ENCODE measurements at places on chromosomes 6 and 20.

- no peak for DNase-seq
Measured at GRCh38 chr20:22579711-22580697, 4.4 kb downstream of the FOXA2 start.

GRCh38 chr20:7765221-7765620 lies 175.0 kb downstream of the HAO1 start:
- DNase-seq, result no peak

DNA sequence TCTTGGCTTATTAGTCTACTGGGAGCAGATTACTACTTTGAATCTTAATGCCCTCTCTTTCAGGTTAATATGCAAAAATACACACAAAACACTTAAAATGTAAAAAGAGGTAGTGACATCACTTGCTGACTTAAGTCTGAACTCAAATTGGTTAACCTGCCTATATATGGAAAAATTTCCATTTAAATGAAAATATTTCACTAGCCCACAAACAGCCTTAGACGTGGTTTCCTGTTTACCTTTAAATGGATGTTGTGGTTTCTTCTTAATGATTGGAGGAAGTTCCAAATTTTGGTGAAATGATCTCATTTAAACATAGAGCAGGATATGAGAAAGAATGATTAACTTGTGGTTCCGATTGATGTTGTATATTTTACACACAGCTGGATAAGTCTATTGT lies 553.7 kb downstream of the CD109 start:
- no peak for DNase-seq

- DNase-seq, result no peak
Measured at GRCh38 chr6:148513145-148514071, 170.8 kb downstream of the SASH1 start.

GRCh38 chr6:127554435-127555006 lies 22.5 kb upstream of the C6orf58 start:
- no peak for DNase-seq

GRCh38 chr20:32241807-32242206 lies 34.1 kb downstream of the POFUT1 start:
- no peak for DNase-seq

All from stimulated activated CD8-positive, alpha-beta memory T cell treated with anti-CD3 and anti-CD28 coated beads, Interleukin-4, amount 100 ng/mL, for 24 hours (primary cell).